ENCODE measurements at places on chromosomes 6 and 20. TPM values are rescaled to one million over a fixed set of nuclear protein-coding genes. Genes with fewer than 3 reads are reported as not detected.

- no peak for DNase-seq
Observed at GRCh38 chr6:31574106-31575061, 981 bp upstream of the TNF start.

DNA sequence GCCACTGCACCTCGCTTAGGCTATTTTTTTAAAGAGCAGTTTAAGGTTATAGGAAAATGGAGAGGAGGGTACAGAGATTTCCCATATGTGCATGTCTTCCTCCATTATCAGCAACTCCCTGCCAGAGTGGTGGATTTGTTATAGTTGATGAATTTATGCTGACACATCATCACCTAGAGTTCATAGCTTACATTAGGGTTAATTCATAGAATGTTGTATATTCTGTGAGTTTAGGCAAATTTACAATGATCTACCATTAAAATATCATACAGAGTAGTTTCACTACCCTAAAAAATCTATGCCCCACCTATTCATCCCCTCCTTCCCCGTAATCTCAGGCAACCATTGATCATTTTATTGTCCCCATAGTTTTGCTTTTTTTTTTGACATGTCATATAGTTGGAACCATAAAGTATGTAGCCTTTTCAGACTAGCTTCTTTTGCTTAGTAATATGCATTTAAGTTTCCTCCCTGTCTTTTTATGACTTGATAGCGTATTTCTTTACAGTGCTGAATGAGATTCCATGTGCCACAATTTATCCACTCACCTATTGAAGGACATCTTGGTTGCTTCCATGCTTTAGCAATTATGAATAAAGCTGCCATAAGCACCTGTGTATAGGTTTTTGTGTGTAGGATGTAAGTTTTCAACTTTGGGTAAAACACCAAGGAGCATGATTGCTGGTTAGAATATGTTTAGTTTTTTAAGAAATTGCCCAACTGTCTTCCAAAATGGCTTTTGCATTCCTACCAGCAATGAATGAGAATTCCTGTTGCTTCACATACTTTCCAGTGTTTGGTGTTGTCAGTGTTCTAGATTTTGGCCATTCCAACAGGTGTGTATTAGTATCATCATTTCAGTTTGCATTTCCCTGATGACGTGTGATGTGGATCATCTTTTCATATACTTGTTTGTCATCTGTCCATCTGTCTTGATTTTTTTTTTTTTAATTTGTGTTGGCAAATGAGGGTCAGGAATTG, 60.2 kb downstream of the NCOA3 start:
- DNase-seq = no peak

DNA sequence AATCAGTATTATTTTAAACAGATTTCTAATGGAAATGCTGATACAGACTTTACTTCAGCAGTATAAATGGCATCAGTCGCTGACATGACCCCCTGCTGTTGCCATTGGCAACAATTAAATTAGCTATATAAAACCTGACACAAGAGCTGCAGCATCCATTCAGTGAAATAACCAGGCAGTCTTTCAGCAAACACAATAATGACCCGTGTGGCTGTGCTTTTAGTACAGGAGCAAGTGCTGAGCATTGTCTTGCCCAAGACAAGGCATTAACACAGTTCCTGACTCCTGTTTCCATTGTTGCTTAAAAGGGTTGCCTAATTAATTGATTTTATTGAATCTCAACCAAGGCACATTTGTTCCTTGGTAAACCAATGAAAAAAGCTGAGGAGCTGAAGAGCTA, 382.1 kb downstream of the HACE1 start:
- DNase-seq = no peak

DNA sequence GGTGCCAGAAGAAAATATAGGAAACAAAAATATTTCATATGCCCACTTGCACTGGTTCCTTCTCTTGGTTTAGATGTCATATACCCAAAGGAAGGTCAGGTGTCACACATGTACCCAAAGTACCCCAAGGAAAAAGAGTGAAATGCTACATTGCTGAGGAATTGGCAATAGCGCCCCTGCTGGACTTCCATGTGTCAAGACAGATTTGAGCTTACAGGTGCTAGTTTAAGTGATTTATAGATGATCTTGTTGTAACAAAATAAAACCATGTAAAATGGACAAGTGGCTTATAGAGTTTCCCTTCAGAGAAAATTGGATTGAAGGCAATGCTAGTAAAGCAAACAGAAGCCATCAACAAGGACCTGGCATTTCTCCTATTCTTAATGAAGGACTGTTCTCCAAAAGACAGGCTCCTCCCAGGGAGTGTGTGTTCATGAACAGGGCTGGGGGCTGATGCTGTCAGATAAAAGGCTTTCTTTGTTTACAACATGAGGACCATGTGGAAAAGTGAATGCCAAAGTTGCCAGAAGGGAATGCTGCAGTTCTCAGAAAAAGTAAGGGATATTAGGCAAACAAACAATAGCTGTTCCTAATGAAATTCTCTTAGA, 64.3 kb upstream of the PAK5 start:
- DNase-seq = no peak

GRCh38 chr20:32009564-32009963, 674 bp upstream of the CCM2L start:
- DNase-seq = no peak

DNA sequence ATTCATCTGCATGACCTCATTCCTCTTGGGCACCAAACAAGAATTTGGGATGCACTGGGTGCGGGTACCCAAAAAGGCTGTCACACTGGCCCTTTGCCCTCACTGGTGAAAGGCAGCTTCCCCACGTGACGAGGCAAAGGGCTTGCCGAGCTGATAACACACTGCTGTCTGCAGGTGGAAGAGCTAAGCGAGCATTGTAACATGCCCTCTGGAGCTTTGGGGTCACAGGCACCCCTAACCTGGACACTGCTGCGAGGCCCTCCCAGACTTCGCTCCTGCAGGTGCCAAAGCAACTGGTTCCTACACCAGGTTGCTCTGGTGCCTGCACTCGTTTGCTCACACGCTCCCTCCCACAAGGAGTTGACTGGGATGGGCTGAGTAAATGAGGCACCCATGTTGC, 1595.7 kb downstream of the HACE1 start:
- no peak for DNase-seq

Gene DEFB124
- not detected for total RNA-seq

Gene KIF13A
- total RNA-seq = 16.3 TPM

Data from frontal cortex (tissue), 4 donors.